ENCODE measurements at places on chromosomes 2 and 18. TPM values are rescaled to one million over a fixed set of nuclear protein-coding genes. Genes with fewer than 3 reads are reported as not detected.
A peak's percentile ranks its signal among the peaks of the same experiment; 100 is the strongest.

GRCh38 chr2:193583638-193584400 is 1389.1 kb upstream of the TMEFF2 start:
- DNase-seq: peak; percentile 17

DNA sequence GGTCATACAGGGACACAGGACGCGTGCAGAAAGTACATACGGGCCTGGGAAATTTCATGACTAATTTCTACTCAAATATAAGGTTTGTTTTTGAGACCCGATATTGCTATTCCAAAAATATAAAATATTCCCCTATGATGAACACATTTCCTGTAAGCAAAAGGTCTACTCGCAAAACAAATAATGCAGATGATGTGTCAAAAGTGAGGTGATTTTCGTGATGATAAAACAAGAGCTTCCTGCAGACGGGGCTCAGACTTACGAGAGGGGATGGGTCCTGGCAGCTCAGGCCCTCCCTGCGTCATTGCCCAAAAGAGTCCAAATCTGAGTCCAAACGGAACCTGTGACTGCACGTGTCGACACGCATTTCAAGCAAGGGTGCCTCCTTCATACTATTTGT is 62.7 kb downstream of the MBP start:
- no peak for DNase-seq

GRCh38 chr2:132814651-132815050 is 144.6 kb upstream of the LYPD1 start:
- no peak for DNase-seq

PIAS2 gene
- 36.4 TPM for total RNA-seq

LAPTM4A gene
- 251 TPM for total RNA-seq

DNA sequence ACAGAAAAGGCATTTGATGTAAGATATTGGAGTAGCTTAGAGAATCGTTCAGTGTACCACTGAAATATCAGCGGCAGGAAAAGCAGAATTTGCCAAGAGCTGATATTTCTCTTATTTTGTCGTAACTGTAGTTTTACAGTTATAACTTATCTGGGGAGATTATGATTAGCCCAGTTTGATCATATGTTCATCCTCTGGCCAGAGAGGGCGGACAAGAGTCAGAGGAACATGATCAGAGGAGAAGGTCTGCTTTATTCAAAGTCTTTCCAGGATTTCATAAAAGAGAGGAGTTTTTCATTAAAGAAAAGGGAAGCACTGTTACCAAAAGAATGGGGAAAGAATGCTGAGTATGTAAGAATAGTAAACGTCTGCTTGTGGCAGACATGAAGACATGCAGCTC is 1655.6 kb downstream of the DPP10 start:
- DNase-seq: no peak

DNA sequence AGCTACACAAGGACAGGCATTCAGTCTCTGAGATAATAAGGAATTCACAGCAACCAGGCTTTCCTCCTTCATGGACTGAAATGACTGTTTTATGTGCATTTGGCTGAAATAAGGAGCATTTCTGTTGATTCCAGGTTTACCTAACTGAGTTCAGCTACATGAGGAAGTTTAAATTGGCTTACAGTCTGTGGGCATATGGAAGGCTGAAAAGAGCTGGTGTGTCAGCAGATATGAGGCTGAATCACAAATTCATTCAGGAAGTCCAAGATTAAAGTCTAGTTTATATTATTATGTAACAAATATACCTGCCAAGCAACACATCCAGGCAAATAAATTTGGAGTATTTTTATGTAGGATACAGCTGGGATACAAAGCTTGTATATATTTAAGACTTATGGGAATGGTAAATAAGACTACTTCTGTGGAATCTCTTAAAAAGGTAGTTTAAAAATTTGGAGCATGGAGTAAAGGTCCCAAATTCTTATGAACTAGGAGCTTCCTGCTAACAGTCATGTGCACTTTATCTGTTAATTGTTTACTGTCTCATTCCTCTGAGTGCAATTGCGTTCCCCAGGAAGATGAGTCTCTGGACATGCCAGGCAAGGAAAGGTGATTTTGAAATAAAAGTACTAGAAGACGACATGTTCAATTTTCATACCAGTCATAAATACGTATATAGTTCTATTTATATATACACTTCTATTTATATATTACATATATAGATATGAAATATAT is 53.0 kb downstream of the ZC3H8 start:
- DNase-seq: peak; percentile 41

ARHGAP28 gene
- 221 TPM for total RNA-seq

- DNase-seq: peak; percentile 9
Observed at GRCh38 chr2:144645083-144645778, 125.3 kb upstream of the ZEB2 start.

DNA sequence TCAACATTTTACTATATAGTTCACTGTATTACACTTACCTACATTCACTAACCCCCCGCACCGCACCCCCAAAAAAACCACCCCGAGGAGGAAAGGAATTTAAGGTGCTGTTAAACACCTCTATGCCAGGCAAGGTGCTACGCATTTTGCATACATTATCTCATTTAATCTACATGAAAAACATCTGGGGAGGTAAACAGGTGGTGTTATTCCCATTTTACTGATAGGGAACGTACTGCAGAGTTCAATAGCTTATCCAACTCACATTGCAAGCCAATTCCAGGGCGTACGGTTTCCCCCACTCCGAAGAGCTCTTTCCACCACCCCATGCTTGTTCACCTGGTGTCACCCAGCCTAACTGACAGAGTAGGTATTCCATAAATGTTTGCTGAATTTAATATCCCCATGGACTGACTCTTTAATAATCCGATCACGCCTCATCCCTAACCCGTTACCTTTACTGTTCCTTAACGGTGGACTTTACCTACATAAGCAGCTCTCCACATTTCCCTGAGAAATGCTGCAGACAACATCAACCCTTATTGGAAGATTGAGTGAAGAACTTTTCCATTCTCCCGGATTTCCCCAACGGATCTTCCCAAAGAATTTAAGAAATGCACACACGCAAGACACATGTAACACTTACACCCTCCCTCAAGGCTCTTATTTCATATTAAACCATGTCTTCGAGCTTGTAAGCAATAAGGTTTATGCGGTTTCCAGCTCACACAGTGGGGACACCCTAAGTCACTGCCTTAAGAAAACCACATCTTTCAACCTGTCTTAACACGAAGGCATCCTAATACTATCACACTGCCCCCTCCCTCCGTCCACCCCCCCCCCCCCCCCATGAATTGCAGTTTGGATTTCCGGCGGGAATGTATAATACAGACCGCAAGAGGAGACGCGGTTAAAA is 1.2 kb downstream of the RAPH1 start:
- peak; percentile 89 for DNase-seq

TDRD15 gene
- total RNA-seq: not detected

DNA sequence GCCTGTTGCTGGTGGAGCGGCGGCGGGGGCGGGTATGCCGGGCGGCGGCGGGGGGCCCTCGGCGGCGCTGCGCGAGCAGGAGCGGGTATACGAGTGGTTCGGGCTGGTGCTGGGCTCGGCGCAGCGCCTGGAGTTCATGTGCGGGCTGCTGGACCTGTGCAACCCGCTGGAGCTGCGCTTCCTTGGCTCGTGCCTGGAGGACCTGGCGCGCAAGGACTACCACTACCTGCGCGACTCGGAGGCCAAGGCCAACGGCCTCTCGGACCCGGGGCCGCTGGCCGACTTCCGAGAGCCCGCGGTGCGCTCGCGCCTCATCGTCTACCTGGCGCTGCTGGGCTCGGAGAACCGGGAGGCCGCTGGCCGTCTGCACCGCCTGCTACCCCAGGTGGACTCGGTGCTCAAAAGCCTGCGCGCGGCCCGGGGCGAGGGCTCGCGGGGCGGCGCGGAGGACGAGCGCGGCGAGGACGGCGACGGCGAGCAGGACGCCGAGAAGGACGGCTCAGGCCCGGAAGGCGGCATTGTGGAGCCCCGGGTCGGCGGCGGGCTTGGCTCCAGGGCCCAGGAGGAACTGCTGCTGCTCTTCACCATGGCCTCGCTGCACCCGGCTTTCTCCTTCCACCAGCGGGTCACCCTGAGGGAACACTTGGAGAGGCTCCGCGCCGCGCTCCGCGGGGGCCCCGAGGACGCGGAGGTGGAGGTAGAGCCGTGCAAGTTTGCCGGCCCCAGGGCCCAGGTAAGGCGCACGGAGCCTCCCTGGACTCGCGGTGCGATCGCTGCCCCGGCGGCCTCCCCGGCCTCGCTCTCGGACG is 1.0 kb downstream of the ZCCHC2 start:
- peak; percentile 42 for DNase-seq

ABCG8 gene
- not detected for total RNA-seq
